D341Med (cell line): ENCODE measurements at places on chromosomes 4 and X.

GRCh38 chrX:46750889-46751288, 8.0 kb downstream of the SLC9A7 start:
- no peak for DNase-seq

DNA sequence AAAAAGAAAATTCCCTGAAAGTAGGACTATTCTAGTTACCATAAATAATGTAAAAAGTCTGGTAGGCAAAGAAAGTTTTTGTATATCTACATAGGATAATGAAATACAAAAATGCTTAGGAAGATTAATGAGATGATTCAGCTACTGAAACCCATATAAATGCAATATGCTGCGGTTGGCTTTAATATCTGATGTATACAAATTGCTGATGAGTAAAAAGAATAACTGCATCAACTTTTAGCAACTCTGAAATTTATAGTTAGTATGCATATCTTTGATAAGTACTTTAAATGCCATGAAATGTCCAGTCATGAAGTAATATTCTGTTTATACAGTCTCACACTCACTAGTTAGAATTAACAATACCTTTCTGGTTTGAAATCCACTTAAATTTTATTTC, 404.8 kb downstream of the TLL1 start:
- DNase-seq = no peak

- DNase-seq = no peak
Observed at GRCh38 chr4:183940864-183941263, 35.8 kb downstream of the STOX2 start.

- DNase-seq = no peak
Observed at GRCh38 chrX:20571611-20572010, 304.9 kb upstream of the RPS6KA3 start.

GRCh38 chrX:8960957-8961468, 72.9 kb downstream of the FAM9B start:
- no peak for DNase-seq

DNA sequence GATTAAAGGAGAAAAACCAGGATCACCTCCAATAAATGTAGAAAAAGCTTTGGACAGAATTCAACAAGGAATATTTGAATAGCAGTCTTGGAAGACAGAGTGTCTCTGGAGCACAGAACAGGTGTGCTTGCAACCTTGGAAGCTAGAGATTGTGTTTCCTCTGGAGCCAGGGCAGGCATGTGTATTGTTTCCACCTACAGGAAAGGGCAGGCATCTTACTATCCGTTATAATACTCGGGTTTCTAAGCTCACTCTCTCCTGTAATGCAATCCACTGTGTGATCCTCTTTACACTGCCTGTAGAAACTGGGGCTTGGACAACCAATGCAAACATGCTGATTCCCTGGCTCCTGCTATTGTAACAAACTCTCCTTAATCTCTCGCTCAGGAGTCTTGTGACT, 14.4 kb downstream of the CCDC110 start:
- DNase-seq = peak; percentile 50

GRCh38 chr4:108786351-108786750, 23.5 kb upstream of the ETNPPL start:
- no peak for DNase-seq

DNA sequence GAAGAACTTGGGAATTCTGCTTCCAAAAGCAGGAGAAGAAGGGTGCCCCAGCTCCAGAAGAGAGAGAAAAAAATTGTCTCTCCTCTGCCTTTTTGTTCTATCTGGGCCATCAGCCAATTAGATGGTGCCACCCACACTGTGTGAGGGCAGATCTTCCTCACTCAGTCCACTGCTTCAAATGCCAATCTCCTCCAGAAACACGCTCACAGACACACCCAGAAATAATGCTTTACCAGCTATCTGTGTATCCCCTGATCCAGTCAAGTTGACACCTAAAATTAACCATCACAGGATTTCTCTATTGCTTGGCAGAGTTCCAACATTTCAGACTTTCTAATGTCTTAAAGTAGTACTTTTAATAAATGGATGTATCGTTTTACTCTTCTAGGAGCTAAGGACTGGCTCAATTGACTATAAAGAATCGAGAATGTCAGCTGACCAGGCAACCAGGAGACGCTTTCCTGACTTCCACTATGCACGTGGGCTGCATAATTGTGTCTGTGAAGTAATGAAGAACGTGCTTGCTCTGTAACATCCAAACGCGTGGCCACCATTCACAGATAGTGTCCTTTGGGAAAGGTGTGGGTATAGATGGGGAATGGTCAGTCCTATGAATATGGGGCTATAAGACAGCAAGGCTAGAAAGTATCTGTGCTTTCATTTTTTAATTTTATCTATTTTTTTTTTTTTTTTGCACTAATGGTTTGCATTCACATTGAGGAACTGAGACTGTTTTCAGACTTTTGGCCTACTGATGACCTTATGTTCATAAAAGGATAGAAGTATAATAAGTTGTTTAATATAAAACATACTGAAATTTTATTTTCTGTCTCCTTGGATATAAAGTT, 9.9 kb upstream of the SMIM20 start:
- no peak for DNase-seq

GRCh38 chrX:150730719-150731118, 37.5 kb downstream of the MTMR1 start:
- DNase-seq = no peak

DNA sequence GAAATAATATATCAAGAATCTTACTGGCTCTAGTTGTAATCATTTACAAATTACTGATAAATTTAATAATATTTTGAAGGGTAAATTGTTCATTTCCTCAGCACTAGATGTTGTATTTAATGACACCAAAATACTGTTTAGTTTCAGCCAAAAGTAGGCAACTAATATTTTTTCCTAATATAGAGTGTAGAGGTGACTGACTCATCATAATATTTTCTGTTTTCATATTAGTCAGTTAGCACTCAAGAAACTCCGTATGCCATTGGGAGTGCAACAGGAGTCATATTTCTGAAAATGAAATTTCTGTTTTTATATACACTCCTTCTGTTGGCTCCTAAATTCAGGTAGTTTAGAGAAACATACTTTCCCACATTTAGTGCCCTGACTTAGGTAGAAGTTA, 36.6 kb upstream of the PTPN13 start:
- DNase-seq = no peak

- peak; percentile 21 for DNase-seq
Observed at GRCh38 chr4:171266671-171267070, 546.5 kb upstream of the GALNTL6 start.

GRCh38 chr4:29081234-29081955, 1638.8 kb upstream of the PCDH7 start:
- no peak for DNase-seq

- DNase-seq = no peak
Observed at GRCh38 chrX:109773374-109773773, 40.3 kb upstream of the ACSL4 start.

- DNase-seq = no peak
Observed at GRCh38 chr4:123517971-123518370, 121.4 kb downstream of the SPRY1 start.

GRCh38 chr4:132572210-132572609, 576.9 kb upstream of the PCDH10 start:
- DNase-seq = no peak

GRCh38 chrX:35699642-35700041, 98.5 kb upstream of the MAGEB16 start:
- DNase-seq = no peak

- DNase-seq = peak; percentile 64
Observed at GRCh38 chrX:139204898-139205667, 325.5 kb upstream of the F9 start.

DNA sequence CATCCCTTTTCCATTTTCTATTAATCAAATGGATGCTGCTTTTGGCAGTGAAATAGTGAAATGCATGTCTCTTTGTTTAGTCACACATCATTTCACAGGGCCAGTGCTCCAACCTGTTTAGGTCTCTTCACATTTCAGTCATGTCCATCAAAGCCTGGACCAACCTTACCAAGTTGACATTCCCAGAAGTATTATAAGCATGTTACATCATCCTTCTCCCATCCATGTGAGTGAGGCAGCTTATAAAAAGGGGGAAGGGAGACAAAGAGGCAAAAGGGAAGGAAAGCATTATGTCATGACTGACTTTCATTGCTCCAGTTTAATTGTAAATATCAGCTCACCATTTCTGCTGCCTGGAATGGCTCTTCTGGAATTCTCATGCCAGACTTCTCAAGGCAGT, 94.4 kb downstream of the NWD2 start:
- no peak for DNase-seq

DNA sequence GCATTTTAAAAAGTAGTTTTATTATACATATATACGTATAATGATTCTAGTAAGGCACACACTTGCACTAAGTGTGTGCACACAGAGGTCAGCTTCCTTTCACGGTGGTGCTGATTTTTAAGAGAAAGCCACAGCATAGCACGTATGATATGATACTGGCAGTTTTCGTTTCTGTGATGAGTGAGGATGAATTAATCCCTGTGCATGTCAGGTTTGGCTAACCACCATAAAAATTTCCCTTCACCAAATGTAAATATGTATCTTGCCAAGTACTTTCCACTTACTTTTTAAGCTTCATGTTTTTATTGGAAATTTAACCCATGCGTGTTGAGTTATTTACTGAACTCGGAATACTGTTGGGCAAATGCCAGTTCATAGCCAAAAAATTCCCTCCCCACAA, 84.6 kb downstream of the SYNPO2 start:
- no peak for DNase-seq

DNA sequence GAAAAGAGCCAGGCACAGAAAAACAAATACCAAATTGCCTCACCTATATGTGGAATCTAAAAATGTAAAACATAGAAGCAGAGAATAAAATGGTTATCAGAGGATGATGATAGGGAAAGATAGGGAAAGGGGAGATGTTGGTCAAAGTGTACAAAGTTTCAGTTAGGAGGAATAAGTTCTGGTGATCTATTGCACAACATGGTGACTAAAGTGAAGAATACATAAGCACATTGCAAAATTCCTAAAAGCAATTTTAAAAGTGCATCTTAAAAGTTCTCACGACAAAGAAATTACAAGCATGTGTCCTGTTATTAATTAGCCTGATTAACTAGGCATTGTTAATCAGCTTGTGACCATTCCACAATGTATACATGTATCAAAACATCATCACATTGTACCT, 136.0 kb downstream of the GABRG1 start:
- DNase-seq = no peak
